ENCODE measurements at places on chromosomes 4 and X. TPM values are rescaled to one million over a fixed set of nuclear protein-coding genes. Genes with fewer than 3 reads are reported as not detected.

- no peak overlapping the region for H3K27ac ChIP-seq
- no peaks in the 10 kb centered on the region for H3K27me3 ChIP-seq
- no peak overlapping the region for H3K4me3 ChIP-seq
- no peak for DNase-seq
- no peaks in the 10 kb centered on the region for H3K4me1 ChIP-seq
Observed at GRCh38 chr4:87278335-87278794, 44.3 kb downstream of the HSD17B13 start.

DNA sequence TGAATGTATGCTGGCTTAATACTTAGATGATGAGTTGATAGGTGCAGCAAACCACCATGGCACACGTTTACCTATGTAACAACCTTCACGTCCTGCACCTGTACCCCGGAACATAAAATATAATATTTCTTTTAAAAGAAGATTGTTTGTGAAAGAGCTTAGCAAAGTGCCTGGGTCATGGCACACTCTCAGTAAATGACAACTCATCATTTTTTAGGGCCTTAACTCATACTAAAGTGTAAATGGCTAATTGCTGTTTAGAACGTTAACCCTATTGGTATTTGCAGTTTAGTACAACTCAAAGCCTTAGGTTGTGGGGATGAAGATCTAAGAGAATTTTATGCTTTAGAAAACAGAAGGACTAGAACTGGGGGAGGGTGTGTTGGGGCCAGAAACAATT is 67.7 kb downstream of the SEL1L3 start:
- no peaks in the 10 kb centered on the region for H3K27me3 ChIP-seq
- DNase-seq = no peak
- no peak overlapping the region for H3K4me3 ChIP-seq
- no peak overlapping the region for H3K27ac ChIP-seq
- H3K4me1 ChIP-seq = no peaks in the 10 kb centered on the region
- H3K36me3 ChIP-seq = peaks cover 8% of the 10 kb centered on the region

DNA sequence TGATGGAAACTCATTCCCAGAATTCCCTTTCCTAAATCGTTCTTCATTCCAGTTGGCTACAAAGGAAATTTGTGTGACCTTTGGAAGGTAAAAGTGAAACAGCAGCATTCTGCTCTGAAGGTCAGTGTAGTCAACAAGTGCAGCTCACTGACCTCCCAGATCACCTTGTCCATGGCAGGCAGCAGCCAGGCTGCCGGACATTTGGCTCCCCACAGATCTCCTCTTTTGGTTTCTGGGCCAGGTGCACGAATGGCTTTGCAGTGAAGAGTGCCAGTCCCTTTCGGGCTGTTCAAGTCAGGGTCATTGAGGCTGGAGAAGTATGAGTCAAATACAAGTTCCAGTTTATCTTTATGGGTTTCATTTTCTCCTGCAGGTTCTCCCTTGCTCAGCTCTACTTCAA is 14.3 kb downstream of the GPRIN3 start:
- peak overlapping the region; percentile 43 for H3K27ac ChIP-seq

- no peak for DNase-seq
- no peaks in the 10 kb centered on the region for H3K27me3 ChIP-seq
- H3K27ac ChIP-seq = peak overlapping the region; percentile 53
- peaks cover 12% of the 10 kb centered on the region for H3K36me3 ChIP-seq
- peak overlapping the region; percentile 31 for H3K4me3 ChIP-seq
Observed at GRCh38 chrX:1464971-1465285, 12.2 kb upstream of the ASMTL start.

DNA sequence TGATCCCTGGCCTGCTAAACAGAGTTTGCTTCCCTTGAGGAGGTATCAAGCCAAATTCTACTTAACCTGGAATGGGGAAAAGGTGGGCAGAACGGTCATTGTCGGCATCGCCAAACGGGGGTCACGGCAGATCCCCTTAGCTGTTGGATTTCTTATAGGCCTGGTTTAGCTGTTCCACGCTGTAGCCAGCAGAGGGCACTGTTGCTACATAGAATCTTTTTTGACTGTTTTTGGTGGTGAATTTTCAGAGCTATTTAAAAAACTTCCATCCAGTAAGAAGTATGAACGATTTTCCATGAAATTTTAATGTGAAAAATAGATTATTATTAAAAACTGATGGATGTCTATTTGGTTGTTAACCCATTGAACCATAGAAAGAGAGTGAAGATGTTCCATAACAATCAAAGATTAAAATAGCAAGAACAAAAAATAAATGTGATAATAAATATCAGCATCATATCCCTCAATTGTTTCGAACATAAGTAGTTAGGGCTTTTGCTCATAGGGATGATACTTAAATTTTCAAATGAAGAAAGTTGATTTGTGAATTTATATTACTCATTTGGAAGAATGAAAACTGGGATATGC is 56.6 kb downstream of the LINC00632 start:
- H3K27me3 ChIP-seq = no peaks in the 10 kb centered on the region
- no peaks in the 10 kb centered on the region for H3K4me1 ChIP-seq
- H3K4me3 ChIP-seq = no peak overlapping the region
- no peaks in the 10 kb centered on the region for H3K36me3 ChIP-seq
- H3K27ac ChIP-seq = no peak overlapping the region

DNA sequence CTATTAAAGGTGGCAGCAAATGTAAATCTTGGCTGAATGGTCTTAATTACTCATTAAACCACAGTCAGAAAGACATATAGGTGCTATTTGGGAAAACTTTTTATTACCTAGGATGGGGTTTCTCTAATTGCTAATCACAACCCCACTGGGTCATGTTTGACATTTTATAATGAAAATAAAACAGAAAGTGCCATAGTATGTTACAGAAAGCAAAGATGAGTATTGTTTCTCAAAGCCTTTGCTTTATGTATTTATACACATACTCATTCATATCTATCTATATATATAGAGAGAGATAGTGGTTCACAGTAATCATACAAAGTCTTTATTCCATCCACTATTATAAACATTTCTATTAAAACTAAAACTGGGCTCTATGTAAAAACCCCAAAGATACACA is 18.2 kb downstream of the TMEM184C start:
- no peaks in the 10 kb centered on the region for H3K4me1 ChIP-seq
- no peak for DNase-seq
- peaks cover 30% of the 10 kb centered on the region for H3K36me3 ChIP-seq
- H3K27ac ChIP-seq = no peak overlapping the region

- DNase-seq = no peak
- no peaks in the 10 kb centered on the region for H3K27me3 ChIP-seq
- H3K27ac ChIP-seq = no peak overlapping the region
- no peak overlapping the region for H3K4me3 ChIP-seq
- no peaks in the 10 kb centered on the region for H3K4me1 ChIP-seq
Observed at GRCh38 chrX:46866726-46867125, 29.9 kb downstream of the RP2 start.

GRCh38 chr4:82076809-82077208 is 297.0 kb downstream of the HNRNPD start:
- H3K4me1 ChIP-seq = no peaks in the 10 kb centered on the region
- no peak for DNase-seq
- H3K36me3 ChIP-seq = no peaks in the 10 kb centered on the region
- H3K27ac ChIP-seq = no peak overlapping the region
- no peaks in the 10 kb centered on the region for H3K27me3 ChIP-seq

DNA sequence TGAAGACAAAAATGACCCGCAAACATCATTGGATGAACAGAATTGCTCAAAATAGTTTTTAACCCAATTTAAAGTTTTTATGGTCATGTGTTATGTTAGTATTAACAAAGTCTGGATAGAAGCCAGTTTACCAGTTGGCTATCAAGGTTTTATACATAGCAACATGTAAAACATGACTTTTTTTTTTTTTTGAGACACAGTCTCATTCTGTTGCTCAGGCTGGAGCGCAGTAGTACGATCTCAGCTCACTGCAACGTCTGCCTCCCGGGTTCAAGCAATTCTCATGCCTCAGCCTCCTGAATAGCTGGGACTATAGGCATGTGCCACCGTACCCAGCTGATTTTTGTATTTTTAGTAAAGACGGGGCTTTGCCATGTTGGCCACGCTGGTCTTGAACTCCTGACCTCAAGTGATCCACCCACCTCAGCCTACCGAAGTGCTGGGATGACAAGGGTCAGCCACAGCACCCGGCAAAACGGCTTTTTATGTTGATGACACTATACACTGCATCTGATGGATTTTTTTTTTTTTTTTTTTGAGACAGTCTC is 3.4 kb downstream of the SAT1 start:
- no peak overlapping the region for H3K27ac ChIP-seq
- peaks cover 12% of the 10 kb centered on the region for H3K36me3 ChIP-seq
- peaks cover 23% of the 10 kb centered on the region for H3K4me1 ChIP-seq
- no peak overlapping the region for H3K4me3 ChIP-seq
- DNase-seq = no peak

- H3K4me3 ChIP-seq = no peak overlapping the region
- H3K4me1 ChIP-seq = no peaks in the 10 kb centered on the region
- no peaks in the 10 kb centered on the region for H3K27me3 ChIP-seq
- no peaks in the 10 kb centered on the region for H3K36me3 ChIP-seq
Observed at GRCh38 chr4:173936861-173937260, 346.6 kb downstream of the FBXO8 start.

GRCh38 chr4:22531311-22532019 is 15.6 kb upstream of the ADGRA3 start:
- no peak overlapping the region for H3K4me3 ChIP-seq
- H3K27ac ChIP-seq = no peak overlapping the region
- H3K27me3 ChIP-seq = no peaks in the 10 kb centered on the region

- no peaks in the 10 kb centered on the region for H3K27me3 ChIP-seq
- no peak overlapping the region for H3K4me3 ChIP-seq
- no peak overlapping the region for H3K27ac ChIP-seq
Observed at GRCh38 chr4:11773798-11774197, 345.1 kb upstream of the HS3ST1 start.

- no peaks in the 10 kb centered on the region for H3K36me3 ChIP-seq
- no peaks in the 10 kb centered on the region for H3K27me3 ChIP-seq
- no peak overlapping the region for H3K4me3 ChIP-seq
Observed at GRCh38 chr4:25112366-25112994, 47.8 kb downstream of the SEPSECS start.

DNA sequence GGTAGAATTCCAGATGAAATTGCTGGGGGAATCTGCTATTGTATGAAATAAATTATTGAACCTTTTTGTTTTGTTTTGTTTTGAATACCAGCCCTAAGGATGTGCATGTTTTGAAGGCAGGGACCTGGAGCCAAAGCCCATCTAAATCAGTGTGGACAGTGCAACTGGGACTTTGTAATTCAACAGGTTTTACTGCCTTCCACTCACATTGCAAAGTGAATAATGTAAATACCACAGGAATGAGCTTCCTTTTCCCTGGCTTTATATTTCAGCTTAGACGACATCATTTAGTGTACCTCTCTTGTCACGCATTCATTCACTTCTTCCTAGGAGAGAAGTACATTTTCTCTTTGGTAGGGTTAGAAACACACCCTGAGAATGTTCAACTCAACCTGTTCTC is 795.0 kb downstream of the CENPC start:
- no peaks in the 10 kb centered on the region for H3K4me1 ChIP-seq
- H3K4me3 ChIP-seq = no peak overlapping the region
- no peaks in the 10 kb centered on the region for H3K27me3 ChIP-seq
- H3K27ac ChIP-seq = no peak overlapping the region

DNA sequence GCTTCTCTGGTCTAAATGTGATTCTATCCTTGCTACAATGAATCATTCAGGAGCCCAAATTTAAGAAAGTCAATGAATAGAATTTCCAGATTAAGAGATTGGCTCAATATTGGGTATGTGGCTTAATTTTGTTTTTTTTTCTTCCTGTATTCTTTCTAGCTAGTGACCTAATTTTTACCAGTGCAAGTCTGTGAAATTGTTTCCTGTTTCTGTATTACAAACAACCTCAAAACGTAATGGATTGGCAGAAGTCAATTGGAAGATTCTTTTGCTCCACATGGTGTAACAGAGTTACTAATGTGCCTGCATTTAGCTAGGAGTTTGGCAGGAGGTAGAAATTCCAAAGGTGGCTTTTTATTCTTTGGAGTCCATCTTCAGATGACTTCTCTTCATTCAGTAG is 17.6 kb downstream of the DYNLT3 start:
- H3K27me3 ChIP-seq = no peaks in the 10 kb centered on the region
- no peak for DNase-seq
- no peaks in the 10 kb centered on the region for H3K36me3 ChIP-seq
- no peak overlapping the region for H3K4me3 ChIP-seq
- H3K4me1 ChIP-seq = peaks cover 5% of the 10 kb centered on the region

DNA sequence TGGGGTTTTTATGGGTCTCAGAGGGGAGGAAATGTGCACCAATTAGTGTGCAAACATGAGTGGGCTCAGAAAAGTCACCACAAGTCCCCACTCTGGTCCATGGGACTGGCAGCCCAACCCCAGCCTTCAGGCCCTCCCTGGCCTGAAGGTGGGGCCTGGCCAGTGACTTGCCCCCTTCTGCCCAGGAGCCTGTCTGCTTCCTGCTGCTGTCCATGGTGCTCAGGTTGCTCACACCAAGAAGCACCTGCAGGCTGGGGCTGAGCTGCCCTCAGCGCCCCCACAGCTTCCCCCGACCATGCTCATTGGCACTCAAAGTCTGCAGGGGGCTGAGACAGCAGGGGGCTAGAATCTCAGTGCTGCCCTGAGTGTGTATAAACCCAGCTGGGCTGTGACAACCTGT is 30.6 kb upstream of the GC start:
- H3K4me3 ChIP-seq = no peak overlapping the region
- H3K36me3 ChIP-seq = no peaks in the 10 kb centered on the region
- no peaks in the 10 kb centered on the region for H3K4me1 ChIP-seq
- H3K27ac ChIP-seq = no peak overlapping the region
- no peaks in the 10 kb centered on the region for H3K27me3 ChIP-seq
- DNase-seq = no peak

- H3K27me3 ChIP-seq = no peaks in the 10 kb centered on the region
- no peak overlapping the region for H3K4me3 ChIP-seq
- no peaks in the 10 kb centered on the region for H3K4me1 ChIP-seq
- H3K27ac ChIP-seq = no peak overlapping the region
Observed at GRCh38 chr4:149055624-149056023, 613.4 kb upstream of the NR3C2 start.

- no peak overlapping the region for H3K4me3 ChIP-seq
- no peaks in the 10 kb centered on the region for H3K4me1 ChIP-seq
- no peak overlapping the region for H3K27ac ChIP-seq
- no peaks in the 10 kb centered on the region for H3K27me3 ChIP-seq
- no peak for DNase-seq
Observed at GRCh38 chr4:41043465-41043864, 170.9 kb downstream of the APBB2 start.

NPFFR2 gene
- total RNA-seq = not detected

All from CD8-positive, alpha-beta memory T cell (primary cell).